NCI-H2107 (cell line): ENCODE measurements at places on chromosomes 1 and 21.

- no peak for DNase-seq
These were observed 27.7 kb downstream of the CD34 start for GRCh38 chr1:207883104-207883651.

GRCh38 chr1:182383037-182383661, 8.4 kb downstream of the GLUL start:
- DNase-seq: no peak

DNA sequence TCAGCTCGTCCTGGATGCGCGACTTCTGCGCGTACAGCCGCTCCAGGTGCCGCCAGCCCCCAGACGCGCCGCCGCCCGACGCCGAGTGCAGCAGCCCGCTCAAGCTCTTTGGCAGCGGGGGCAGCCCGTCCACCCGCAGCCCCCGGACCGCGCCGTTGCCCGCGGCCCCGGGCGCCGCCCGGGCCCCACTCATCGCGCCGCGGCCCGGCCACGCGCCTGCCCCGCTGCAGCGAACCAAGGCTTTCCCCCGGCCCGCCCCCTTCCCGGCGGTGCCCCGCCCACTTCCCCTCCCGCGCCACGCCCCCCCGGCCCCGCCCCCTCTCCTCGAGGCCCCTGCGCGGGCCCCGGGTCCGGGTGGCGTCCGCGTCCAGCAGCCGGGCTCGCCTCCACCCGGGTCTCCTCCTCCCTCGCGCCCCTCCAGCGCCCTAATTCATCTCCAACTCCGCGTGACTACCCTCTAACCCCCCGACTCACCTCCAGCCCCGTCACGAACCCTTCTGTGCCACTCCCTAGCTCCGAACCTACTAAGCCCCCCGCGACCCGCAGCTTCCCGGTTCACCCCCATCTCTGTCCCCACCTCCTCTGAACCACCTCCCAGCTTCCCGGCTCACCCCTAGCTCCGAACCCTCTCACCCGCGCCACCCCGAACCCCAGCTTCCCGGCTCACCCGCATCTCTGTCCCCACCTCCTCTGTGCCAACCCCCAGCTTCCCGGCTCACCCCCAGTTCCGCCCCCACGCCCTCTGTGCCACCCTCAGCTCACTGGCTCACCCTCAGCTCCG, at the start of gene FAM89A:
Gene FAM89A (minus strand): TSS at position 236 of the 781 bp plus-strand sequence. CDS start 43 bp downstream, at position 193.
- no peak for DNase-seq

DNA sequence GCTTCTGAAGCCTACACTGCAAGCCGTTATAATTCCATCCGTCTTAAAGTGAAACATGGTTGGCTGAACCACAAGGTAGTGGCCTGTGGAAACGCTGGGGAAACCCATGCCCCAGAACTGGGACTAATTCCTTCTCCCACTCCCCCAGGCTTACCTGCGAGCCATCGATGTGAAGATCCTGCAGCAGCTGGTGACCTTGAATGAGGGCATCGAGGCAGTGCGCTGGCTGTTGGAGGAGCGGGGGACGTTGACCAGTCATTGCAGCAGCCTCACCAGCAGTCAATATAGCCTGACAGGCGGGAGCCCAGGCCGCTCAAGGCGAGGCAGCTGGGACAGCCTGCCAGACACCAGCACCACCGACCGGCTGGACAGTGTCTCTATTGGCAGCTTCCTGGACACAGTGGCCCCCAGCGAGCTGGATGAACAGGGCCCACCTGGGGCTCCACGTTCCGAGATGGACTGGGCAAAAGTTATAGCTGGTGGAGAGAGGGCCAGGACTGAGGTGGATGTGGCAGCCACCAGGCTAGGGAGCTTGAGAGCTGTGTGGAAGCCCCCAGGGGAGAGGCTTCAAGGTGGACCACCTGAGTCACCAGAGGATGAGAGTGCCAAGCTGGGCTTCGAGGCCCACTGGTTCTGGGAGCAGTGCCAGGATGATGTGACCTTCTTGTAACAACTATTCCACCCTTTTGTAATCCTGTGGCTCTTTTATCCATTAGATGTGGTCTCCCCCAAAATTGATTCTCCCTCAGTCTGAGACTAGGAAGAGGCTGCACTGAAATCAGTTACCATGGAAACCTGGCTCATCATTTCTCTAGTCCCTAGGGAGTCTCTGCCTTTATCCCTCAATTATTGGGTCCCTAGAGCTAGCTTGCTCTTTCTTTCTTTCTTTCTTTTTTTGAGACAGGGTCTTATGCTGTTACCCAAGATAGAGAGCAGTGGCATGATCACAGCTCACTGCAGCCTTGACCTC, 16.7 kb downstream of the LURAP1 start:
- DNase-seq: no peak

- no peak for DNase-seq
These were observed 9.7 kb upstream of the COL6A2 start for GRCh38 chr21:46088189-46088588.

GRCh38 chr1:33211972-33212371, 30.1 kb upstream of the TRIM62 start:
- no peak for DNase-seq

DNA sequence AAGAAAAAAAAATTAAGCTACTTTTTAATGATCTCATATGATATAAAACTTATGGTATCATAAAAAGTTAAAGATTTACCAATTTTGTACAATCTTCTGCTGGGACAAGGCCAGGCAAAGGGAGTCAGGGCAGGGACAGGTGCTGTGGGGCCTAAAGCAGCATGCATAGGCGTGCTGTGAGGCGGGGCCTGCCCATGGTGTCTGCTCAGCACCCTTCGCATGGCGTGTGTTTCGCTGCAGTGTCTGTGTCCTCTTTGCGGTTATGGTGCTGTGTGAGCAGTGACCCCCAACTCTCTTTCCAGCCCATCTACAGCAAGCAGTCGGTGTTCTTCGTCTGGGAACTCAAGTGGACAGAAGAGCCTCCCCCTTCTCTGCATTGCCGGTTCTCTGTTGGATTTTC, 13.4 kb upstream of the PWP2 start:
- DNase-seq: no peak

GRCh38 chr1:21638531-21639341, 30.4 kb downstream of the RAP1GAP start:
- peak; percentile 53 for DNase-seq

DNA sequence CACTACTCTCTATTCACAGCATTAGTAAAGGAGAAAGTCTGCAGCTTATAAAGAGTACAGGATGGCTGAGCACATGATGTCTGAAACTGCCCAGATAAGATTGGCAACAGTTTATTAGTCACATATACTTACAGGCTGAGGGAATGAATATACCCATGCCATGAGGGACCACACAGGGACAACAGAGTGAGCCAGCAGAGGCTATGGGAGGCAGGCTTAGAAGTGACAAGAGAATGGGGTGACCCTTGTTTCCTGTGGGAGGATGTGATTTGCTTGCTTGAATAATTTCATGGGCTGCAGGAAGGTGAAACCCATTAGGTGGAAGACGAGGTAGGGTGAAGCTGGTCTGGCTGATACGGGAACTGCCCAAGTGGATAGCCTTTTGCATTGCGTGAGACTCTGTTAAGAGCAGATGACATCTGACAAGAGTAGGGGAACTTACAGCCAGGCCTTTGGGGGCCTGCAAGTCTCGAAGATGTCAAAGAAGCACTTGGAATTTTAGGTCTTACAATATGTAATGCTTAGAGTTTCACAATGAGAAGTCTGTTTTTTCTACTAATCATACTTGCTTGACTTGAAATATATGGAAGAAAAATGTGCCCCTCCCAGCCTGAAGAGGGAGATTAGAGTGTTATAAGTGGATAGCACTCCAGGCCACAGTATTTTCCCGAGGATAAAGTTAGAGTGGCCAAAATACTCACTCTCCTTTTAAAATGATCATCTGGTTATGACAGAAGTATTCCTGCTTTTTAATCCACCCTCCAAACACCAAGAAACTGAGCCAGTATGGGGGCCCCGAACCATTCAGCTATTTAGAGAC, 34.6 kb upstream of the TNFSF4 start:
- no peak for DNase-seq

- no peak for DNase-seq
These were observed 39.7 kb upstream of the PADI2 start for GRCh38 chr1:17158961-17159360.

- no peak for DNase-seq
These were observed 695 bp upstream of the ALG14 start for GRCh38 chr1:95073446-95073845.

GRCh38 chr1:213295860-213296259, 244.8 kb downstream of the RPS6KC1 start:
- DNase-seq: no peak

DNA sequence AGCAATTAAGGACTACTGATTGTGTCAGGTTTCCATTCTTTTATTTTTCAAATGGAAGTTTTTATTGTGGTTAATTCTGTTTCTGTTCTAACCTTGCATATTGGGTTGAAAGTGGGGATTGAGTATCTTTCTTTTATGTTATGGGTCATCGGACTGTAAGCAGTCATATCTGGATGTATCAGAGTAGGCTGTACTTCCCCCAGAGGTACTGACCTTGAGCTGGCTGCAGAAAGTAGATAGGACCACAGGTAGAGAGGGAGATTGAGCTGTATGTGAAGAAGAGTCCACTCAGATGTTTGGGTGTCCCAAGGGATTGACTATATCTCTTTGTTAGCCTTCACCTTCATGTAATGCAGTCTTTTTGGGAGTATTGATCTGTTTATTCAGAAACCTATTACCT, 20.5 kb upstream of the ALG14 start:
- no peak for DNase-seq

DNA sequence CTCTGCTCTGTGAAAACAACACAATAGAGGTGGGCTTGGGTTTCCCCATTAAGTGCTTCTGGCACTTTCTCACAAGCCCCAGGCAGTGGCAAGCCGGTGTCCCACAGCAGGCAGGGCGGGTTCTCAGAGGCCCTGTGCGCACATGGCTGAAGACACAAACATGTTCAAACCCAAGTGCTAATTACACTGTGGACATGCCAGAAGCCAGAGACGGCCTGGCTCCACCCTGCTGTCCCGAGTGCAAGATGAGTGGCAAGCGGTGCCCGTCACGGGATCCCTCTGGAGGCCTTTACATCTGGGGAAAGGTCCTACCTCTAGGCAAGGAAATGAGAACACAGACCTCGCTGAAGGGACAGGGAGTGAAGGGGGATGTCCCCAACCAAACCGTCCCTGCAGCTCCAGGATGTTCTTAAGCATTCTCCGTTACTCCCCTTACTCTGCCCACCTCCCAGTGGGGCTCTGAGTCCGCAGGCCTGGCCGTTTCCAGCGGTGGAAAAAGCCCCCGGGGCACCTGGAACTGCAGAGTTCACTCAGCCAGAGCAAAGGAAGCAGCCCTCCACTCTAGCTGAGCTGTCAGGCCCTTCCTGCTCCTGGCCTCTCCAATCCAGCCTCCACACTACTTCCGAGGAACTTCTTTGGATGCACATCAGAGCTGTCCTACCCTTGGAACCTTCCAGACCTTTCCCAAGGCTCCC, 57.4 kb downstream of the SLC66A1 start:
- no peak for DNase-seq

- DNase-seq: no peak
These were observed 235.1 kb downstream of the KIF26B start for GRCh38 chr1:245389873-245390272.

DNA sequence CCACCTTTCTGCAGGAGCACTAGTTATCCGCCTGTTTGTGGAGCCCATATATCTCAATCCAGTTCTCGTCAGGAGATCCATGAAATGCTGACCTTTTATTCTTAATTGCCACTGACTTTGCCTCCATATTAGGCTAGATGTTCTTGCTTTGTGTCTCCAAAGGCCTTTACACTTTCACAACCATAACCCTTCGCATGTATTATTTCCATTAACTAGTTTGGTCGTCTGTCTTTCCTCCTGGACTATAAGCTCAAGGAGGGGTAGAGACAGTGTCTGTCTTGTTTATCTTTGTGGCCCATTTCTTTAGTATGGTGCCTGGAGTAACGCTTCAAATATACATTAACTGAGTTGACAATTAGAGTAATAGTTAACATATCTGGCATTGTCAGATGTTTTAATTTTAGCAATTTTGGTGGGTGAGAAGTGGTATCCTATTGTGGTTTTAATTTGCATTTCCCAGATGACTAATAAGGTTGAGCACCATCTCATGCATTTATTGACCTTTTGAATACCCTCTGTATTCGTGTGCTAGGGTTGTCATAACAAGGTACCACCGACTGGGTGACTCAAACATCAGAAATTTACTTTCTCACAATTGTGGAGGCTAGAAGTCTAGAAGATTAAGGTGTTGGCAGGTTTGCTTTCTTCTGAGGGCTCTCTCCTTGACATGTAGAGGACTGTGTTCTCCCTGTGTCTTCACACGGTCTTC, 21.7 kb upstream of the IL12RB2 start:
- DNase-seq: no peak

DNA sequence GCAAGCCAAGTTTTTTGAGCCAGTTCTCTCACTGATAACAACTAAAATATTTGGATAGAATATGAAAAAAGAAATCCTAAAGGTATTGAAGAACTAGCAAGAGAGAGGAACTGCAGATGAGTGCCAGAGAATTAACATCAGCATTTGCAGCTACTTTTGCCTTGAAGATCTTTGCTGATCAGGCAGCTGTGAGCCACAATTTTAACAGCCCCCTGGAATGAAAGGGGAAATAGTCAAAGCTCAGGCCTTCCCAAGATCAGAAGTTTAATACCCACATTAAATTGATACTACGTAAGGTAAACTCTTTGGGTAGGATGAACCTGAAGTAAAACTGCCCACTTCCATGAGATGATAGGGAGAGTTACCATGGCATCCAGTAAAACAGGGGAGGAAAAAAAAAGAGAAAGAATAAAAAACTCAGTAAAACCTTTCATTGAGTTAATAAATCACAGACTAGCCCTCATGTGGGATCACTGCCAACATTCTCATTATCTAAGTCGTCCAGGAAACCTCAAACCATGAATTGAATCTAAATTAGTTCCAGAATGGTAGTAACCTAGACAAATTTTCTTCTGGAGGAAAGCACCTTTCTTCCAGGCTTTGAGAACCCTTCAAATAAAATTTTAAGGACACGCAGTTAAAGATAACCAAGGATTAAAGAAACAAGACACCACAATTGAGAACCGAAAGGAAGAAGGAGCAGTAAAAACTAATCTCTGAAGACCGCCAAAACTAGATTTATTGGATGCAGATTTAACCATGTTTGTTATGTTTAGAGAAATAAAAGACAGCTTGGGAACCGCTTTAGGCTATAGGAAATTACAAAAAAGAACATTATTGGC, 28.3 kb downstream of the SCP2 start:
- DNase-seq: peak; percentile 4

- DNase-seq: no peak
These were observed 34.0 kb downstream of the ELK4 start for GRCh38 chr1:205597691-205598314.

GRCh38 chr1:43505077-43505780, 25.5 kb upstream of the PTPRF start:
- DNase-seq: no peak

GRCh38 chr1:20386323-20387081, 95.8 kb downstream of the VWA5B1 start:
- DNase-seq: no peak

DNA sequence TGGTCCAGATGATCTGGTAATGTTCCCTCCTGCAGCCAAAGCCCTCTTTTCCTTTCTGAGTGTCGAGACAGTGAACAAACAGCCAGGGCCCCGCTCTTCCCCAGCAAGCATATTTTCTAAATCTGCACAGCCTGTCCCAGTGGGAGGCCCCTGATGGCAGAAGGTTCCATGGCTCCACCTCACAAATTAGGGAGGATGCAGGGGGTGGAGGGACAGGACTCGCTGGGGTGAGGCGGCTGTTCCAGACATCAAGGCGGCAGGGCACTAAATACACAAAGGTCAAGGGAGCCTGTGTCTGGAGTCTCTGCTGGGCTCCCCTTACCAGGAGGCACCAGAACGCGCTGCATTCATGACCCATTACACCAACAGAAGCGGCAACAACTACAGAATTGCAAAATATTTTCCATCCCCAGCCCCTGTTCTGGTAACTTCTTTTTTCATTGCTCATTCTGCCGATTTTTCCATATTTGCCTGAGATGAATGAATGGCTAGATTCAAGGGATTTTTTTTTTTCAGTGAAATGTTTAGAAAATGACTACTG, 27.0 kb upstream of the PRELP start:
- no peak for DNase-seq
